ENCODE measurements at places on chromosomes 1 and 21.
A peak's percentile ranks its signal among the peaks of the same experiment; 100 is the strongest.

- no peak for DNase-seq
Measured at GRCh38 chr1:39160703-39161102, 43.8 kb upstream of the MACF1 start.

DNA sequence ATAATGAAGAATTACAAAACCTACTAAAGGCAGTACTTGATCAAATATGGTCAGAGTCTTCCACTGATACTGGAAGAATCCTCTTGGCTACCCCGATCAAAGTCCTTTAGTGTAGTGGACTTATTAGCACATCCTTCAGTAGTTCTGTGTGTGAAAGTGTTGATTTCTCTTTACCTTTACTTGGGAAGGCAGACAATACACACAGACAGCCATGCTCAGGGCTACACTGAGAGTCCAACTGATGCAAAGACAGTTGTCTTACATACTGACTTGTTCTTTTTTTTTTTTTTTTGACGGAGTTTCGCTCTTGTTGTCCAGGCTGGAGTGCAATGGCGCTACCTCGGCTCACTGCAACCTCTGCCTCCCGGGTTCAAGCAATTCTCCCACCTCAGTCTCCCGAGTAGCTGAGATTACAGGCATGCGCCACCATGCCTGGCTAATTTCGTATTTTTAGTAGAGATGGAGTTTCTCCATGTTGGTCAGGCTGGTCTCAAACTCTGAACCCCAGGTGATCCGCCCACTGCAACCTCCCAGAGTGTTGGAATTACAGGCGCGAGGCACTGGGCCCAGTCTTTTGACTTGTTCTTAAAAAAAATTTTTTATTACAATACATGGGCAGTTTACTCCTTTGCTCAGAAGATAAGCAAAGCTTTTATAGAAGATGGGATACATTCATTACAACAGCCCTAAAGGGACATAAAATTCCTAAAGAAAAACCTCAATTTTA is 3.5 kb upstream of the PTTG1IP start:
- DNase-seq: no peak

DNA sequence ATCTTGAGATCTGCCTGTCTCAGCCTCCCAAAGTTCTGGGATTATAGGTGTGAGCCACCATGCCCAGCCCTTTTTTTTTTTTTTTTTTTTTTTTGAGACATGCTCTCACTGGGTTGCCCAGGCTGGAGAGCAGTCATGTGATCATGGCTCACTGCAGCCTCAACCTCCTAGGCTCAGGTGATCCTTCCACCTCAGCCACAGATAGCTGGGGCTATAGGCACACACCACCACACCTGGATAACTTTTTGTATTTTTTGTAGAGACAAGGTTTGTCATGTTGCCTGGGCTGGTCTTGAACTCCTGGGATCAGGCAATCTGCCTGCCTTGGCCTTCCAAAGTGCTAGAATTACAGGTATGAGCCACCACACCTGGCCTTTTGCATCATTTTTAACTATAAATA is 17.7 kb upstream of the PRRC2C start:
- no peak for DNase-seq

GRCh38 chr1:48726139-48726538 is 50.6 kb downstream of the BEND5 start:
- DNase-seq: no peak

DNA sequence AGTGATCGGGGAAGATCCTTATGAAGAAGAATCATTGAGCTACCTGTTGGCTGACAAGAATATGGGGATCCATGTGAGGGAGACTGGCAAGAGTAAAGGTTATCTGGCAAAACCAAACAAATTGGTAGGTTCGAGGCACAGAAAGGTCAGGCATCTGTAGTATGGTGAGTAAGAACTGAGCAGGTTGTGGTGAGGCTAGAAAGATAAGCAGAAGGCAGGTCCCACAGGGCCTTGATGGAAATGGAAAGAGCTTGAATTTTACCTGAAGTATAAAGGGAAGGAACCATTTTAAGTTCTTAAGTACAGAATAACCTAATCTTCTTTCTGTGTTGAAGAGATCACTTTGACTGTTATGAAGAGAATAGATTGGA is 11.1 kb downstream of the PTPRC start:
- peak; percentile 79 for DNase-seq

DNA sequence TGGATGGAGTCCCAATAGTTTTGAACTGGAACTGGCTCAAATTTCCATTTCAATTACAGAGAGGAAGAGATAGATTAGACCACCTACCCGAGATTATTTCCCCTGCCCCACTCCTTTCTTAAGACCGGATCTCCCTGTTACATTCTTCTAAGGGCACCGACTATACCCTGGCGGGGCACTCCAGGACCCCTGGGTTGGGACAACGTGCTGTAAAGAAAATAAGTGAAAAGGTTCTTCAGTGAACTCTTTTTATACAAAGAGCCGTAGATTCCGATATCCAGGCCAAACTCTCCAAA is 6.7 kb downstream of the NR5A2 start:
- DNase-seq: no peak

DNA sequence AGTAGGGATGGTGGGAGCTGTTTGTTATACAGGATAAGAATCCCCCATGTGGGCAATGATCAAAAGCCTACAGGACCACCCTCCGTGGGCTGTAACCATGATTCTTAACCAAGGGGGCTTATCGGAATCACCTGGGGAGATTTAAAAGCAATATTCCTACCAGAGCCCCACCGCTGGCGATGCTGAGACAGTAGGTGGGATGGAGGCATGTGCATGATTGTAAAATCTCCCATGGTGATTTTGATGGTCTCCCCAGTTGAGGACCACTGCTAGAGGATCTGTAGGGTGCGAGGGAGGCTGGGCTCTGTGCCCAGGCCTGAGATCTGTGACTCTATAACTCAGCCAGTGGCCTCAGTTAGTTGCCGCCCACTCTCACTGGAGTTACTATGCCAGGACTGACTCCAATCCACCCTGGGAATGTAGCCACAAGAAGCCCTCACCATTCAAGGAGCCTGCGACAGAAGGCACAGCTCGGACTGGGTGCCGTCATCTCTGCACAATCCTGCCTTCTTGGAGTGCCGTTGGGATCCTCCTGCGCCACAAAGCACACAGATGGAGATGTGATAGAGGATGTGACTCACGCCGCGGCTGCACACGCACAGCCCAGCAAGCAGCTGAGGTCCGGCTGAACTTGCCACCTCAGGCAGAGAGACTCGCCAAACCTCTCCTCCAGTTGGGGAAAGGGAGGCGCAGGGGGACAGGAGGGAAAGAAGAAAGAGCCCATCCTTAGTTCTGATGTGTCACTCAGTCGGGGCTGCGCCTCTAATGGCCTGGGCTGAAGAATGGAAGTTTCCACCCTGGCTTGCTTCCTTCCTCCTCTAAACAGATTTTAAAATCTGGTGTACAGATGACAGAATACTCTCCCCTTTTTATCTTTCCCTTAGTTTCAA is 26.5 kb downstream of the AKNAD1 start:
- no peak for DNase-seq

GRCh38 chr1:32736812-32737791 is 34.5 kb upstream of the SYNC start:
- no peak for DNase-seq

GRCh38 chr1:186102547-186103148 is 272.4 kb downstream of the TPR start:
- DNase-seq: no peak

- DNase-seq: no peak
Measured at GRCh38 chr1:248905662-248906008, 400 bp upstream of the PGBD2 start.

DNA sequence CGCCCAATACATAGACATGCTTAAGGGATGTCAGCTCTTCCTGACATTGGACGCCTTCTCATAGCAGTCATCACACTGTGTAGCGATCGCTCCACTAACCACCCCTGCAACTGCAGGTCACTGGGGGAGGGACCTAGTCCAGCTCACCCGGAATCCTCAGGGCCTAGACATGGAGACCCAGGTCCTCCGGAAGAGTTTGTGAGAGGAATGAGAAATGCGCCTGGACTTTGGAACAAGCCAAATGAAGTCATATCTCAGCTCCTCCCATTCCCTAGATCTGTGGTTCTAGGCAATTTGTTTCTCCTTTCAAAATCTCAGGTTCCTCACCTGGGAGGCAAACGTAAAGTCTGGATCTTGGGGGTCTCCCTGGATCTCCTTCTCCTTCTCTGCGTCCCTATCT is 253.3 kb downstream of the KAZN start:
- DNase-seq: no peak

DNA sequence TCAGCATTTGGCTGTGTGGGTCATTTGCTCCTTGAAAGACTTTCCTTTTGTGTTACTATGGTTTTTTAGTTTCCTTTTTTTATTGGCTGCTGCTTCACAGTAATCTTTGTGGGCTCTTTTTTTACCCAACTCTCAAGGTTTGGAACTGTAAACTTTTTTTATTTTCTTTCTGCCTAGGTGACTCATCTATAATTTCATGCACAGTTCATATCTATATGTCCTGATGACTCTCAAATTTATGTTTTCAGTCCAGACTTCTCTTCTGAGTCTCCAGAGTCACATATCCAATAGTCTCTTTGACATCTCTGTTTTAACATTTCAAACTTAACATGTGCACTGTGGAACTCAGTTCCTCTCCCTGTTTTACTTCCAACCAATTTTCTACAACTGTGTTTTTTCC is 83.4 kb downstream of the ATF6 start:
- peak; percentile 20 for DNase-seq
